ENCODE measurements at places on chromosomes 1 and 21.
A peak's percentile ranks its signal among the peaks of the same experiment; 100 is the strongest.

DNA sequence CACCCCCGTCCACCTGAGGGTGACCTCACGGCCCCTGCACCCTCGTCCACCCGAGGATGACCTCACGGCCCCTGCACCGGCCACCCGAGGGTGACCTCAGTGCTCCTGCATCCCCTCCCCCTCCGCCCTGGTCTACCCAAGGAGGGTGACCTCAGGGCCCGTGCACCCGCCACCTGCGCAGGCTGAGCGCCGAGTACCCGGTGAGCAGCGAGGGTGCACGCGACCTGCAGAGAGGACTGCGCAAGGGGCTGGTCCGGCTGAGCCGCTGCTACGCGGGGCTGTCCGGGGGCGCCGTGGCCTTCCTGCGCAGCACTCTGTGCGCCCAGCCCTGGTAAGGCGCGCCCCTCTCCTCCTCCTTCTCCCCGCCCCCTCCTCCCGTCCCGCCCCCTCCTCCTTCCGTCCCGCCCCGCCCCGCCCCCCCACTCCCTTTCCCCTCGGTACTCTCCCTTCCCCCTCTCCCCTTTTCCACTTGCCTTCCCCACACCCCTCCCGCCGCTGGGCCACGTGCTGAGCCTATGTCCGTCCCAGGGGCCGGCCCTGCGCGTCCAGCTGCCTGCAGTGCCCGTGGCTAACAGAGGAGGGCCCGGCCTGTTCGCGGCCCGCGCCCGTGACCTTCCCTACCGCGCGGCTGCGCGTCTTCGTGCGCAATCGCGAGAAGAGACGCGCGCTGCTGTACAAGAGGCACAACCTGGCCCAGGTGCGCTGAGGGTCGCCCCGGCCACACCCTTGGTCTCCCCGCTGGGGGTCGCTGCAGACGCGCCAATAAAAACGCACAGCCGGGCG lies 28.4 kb downstream of the TRIM11 start:
- DNase-seq = peak; percentile 90

- no peak for DNase-seq
Measured at GRCh38 chr1:244211559-244211944, 160.5 kb downstream of the ZBTB18 start.

GRCh38 chr1:51729824-51730301 lies 113.0 kb downstream of the OSBPL9 start:
- DNase-seq = peak; percentile 31

- peak; percentile 30 for DNase-seq
Measured at GRCh38 chr21:43864313-43864961, 586 bp upstream of the AGPAT3 start.

- no peak for DNase-seq
Measured at GRCh38 chr1:233010146-233010545, 59.7 kb downstream of the NTPCR start.

- no peak for DNase-seq
Measured at GRCh38 chr1:100774370-100774769, 54.8 kb downstream of the VCAM1 start.

DNA sequence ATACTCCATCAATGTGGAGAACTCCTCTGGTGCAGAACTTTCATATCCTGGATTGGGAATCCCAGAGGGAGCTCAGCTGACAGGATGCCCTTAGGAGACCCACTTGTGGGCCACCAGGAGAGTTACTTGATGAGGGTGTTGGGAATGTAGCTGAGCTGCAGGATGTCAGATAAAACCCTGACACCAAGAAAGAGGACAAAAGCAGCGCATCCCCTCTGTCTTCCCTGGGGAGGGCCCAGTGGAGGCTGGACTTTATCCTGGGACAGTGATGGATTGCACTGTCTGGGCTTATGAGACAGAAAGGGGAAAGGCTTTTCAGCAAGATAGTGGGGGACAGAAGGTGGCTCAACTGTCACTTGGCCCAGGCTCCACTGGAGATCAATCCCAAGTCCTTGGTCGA lies 88.1 kb upstream of the BCAR3 start:
- DNase-seq = no peak

GRCh38 chr1:40301066-40301465 lies 16.0 kb downstream of the COL9A2 start:
- DNase-seq = no peak

- DNase-seq = peak; percentile 76
Measured at GRCh38 chr1:36160949-36161485, 5.1 kb downstream of the MAP7D1 start.

DNA sequence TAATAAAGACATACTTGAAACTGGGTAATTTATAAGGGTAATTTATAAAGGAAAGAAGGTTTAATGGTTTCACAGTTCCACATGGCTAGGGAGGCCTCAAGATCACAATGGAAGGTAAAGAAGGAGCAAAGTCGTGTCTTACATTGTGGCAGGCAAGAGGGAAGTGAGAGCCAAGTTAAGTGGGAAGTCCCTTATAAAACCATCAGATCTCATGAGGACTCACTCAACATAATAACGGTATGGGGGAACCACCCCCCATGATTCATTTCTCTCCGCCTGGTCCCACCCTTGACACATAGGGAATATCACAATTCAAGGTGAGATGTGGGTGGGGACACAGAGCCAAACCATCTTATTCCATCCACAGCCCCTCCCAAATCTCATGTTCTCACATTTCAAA lies 76.8 kb upstream of the ZNF678 start:
- no peak for DNase-seq

DNA sequence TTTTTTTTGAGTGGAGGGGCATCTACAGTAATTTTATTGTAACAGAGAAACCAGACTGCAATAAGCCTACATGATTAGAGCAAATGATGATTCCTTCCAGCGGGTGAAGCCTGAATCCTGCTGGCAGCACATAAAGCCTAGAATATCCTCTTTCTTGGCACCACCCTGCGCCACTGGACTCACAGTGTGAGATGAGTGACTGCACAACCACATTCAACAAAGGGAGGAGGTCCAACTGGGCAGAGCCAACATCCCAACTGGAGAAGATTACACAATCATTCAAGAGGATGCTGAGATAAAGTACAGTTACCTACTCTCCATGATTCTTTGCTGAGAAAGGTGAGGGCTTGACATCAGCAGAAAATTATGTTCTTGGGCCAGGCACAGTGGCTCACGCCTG lies 67.4 kb downstream of the TNFSF4 start:
- no peak for DNase-seq

- no peak for DNase-seq
Measured at GRCh38 chr21:42681296-42682206, 28.1 kb downstream of the PDE9A start.

GRCh38 chr1:159009704-159010361 lies at the start of gene IFI16:
TSS of gene IFI16 (plus strand) at chr1:159009907. CDS start at chr1:159014681, 4,774 bp downstream.
- peak; percentile 69 for DNase-seq

GRCh38 chr1:182143154-182143657 lies 81.7 kb upstream of the ZNF648 start:
- DNase-seq = peak; percentile 97

DNA sequence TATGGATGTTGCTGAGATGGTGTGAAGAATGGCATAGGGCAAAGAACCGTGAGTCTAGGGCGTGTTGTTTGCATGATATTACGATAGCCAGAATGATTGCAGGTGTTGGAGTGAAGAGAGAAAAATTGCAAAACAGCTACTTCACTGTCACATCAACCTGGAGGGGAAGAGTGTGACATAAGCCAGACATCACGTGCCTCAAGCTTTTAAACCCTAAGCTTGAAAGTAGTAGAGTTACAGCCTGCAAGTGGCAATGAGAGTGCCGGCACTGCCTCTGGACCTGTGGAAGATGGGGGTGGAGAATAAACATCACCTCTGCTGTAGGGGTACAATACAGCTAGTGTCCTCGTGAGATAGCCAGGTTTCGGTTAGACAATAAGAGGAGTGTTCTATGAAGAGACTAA lies 11.1 kb downstream of the EEIG2 start:
- no peak for DNase-seq

DNA sequence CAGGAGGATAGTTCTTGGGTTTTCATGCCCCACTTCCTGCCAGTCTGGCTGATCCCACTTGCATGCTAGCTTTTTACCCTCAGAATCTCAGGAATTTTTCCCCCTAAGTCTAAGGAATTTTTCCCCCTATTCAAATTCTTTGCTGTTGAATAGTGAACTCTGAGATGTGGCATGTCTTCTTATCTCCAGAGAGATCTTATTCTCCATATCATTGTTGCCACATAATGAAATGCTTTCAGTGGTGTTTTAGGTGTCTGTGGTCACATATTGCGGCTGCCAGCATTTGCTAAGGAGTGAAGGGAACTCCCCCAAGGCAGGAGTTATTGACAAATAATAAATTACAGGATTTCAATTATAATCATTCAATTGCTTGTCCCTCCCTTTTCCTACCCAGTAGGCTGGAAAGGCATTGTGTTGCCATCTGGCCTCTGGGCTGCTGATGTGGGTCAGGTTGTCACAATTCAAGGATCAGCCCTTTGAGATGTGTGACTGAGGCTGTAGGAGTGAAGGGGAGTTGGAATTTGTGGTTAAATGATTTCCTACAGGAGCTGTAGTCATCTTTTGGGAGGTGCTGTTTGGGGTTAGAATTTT lies 3.9 kb upstream of the FLG start:
- DNase-seq = no peak

DNA sequence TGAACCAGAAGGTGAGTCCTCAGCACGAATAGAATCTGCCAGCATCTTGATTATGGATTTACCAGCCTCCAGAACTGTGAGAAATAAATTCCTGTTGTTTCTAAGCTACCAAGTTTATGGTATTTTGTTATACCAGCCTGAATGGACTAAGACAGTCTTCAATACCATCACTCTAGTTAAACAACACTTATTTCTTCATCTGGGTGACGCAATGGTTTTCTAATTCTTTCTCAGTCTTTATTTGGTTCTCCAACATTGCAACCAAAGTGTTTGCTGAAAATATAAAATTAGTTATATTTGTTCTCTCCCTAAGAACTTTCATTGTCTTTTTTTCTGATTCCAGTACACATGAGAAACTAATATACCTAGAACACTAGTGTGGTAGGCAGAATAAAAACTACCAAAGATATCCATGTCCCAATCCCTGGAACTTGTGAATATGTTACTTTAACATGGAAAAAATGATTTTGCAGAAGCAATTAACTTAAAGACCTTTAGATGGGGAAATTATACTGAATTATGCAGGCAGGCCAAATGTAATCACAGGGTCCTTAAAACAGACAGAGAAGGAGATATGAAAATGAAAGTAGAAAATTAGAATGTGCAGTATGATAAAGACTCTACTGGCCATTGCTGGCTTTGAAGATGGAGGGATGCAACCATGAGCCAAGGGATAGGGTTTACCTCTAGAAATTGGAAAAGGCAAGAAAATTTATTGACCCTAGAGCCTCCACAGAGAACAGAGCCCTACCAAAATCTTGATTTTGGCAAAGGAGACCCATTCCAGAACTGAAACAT lies 1115.1 kb downstream of the PLA2G4A start:
- DNase-seq = no peak

GRCh38 chr1:110477041-110477440 lies 26.1 kb downstream of the PROK1 start:
- no peak for DNase-seq

GRCh38 chr1:37078866-37079265 lies 44.6 kb upstream of the GRIK3 start:
- DNase-seq = no peak

DNA sequence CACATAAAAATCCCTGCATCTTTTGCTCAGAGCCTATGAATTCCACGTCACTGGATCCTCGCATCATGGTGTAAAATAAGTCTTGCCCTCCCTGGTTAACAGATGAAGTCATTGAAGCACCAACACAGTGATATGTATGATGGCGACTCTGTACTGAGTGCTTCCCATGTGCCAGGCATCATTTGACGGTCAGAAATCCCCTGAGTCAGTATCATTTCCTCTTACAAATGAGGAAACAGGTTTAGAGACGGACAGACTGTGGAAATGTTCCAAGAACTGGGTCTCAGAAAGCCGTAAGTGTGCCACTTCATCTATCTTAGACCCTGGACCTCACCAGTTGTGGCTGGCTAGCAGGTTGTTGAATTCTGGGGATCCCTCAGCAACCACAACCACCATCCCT lies 5.1 kb upstream of the OLFML2B start:
- DNase-seq = peak; percentile 41

- peak; percentile 4 for DNase-seq
Measured at GRCh38 chr1:69055194-69055593, 512.5 kb upstream of the LRRC7 start.

GRCh38 chr1:209823143-209824041 lies 4.4 kb upstream of the UTP25 start:
- peak; percentile 79 for DNase-seq

- DNase-seq = no peak
Measured at GRCh38 chr1:201105688-201106087, 6.5 kb downstream of the CACNA1S start.

GRCh38 chr1:214638997-214639396 lies 36.0 kb downstream of the CENPF start:
- DNase-seq = no peak

GRCh38 chr1:180930687-180931086 lies 18.0 kb downstream of the KIAA1614 start:
- peak; percentile 84 for DNase-seq

- DNase-seq = no peak
Measured at GRCh38 chr21:14243874-14244273, 27.9 kb downstream of the RBM11 start.

DNA sequence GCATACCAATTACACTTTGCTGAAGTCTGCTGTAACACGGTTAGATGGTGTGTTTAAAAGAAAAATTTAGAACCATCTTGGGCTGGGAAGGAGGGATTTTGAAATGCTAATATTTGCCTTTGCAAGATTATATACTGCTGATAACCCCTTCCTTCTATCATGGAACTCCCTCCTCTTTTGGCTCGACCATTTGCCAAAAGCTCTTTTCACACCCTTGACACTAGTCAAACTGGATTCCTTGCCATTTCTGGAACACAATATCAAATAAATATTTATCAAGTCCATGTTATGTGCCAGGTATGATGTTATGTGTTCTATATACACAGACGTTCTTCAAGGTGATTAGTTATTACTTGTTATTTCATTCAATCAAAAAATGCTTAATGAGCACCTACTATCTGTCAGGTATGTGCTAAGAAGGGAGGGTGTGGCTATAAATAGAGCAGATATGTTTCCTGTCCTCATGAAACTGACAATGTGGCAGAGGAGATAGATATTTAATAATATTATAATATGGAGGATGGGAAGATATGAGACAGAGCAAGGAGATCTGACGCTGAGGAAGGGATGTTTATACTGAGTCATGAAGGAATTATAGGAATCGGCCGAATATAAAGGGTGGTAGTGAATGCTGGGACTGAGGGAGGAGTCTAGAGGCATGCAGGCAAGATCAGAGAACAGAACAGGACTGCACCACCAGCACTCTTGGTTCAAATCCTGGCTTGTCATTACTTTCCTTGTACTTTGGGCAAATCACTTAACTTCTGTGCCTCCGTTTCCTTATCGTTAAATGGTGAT lies 16.1 kb upstream of the XPR1 start:
- no peak for DNase-seq

DNA sequence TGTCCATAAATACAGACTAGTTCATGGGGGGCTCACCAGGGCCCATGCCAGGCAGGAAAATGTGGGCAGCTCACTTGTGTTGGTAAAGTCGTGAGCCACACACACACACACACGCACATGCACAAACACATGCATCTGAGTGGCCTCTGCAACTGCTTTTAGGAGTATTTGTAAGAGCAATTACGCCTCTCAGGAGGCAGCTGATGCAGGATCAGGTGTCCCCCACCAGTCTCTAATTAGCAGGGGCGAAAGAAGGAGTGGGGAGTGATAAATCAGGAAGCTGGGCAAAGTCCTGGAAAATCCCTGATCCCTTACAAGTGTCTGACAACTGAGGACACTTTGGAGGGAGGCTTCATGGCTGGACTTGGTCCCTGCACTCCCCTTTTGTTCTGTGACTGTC lies 5.7 kb upstream of the IVL start:
- peak; percentile 17 for DNase-seq
